ENCODE measurements at places on chromosomes 5 and 9.

DNA sequence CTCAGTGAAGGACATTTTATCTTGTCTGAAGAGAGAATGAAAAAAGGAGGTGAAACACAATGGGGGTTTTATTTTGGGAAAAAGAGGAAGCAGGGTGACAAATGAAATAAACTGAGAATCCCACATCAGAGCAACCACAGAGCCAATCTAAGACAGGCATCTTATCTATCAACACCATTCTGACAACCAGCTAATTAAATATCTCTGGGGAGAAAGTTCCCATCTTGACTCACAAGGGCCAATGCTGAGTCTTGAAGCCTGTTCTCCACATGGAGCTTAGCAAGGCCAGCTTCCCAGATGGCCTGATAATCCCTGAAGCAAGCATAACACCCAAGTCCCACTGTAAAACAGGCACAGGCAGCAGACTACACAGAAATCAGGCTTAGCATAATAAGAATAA, 30.4 kb downstream of the DPYSL3 start:
- no peak for DNase-seq

GRCh38 chr5:139636207-139636792, 11.8 kb upstream of the CXXC5 start:
- DNase-seq, result no peak

GRCh38 chr5:44809215-44809955, 638 bp downstream of the MRPS30 start:
- DNase-seq, result peak; percentile 43

GRCh38 chr9:112884101-112884500, 6.6 kb downstream of the SLC46A2 start:
- peak; percentile 87 for DNase-seq

DNA sequence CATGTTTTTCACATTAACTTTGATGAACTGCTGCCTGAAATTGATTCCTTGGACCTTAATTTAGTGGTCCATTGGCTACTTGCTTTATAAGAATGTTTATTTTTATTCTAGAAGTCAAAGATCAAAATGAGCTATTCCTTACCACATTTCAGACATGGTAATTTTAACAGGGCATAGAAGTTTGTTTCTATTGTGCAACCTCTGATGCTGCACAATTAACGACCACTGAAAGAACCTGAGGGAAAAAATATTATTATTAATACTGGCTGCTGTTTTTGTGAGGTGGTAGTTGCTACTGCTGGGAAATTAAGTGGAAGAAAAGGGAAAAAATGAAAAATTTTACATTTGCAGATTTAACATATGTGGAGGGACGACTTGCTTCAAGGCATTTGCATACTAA, 37.9 kb upstream of the RAB3C start:
- DNase-seq, result no peak

DNA sequence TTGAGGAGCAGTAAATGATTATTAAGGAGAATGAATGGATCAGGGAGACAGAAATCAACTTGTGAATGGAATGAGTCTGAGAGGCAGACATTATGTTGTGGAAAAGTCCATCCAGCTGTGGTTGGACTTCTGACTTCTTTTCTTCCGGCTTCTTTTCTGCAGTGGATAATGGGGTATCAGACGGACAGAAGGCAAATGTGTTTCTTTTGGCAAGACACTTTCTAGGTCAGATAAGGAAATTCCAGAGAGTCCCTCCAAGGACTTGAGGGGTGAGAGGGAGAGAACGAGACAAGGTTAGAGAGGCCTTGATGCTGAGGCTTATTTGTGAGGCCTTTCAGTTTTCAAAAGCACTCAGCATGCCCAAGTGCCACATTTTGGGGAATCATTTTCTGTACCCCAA, 17.1 kb upstream of the GRHPR start:
- no peak for DNase-seq

GRCh38 chr5:53276825-53277224, 167.3 kb upstream of the MOCS2 start:
- DNase-seq, result no peak

GRCh38 chr5:129724222-129724621, 23.7 kb upstream of the MINAR2 start:
- no peak for DNase-seq

DNA sequence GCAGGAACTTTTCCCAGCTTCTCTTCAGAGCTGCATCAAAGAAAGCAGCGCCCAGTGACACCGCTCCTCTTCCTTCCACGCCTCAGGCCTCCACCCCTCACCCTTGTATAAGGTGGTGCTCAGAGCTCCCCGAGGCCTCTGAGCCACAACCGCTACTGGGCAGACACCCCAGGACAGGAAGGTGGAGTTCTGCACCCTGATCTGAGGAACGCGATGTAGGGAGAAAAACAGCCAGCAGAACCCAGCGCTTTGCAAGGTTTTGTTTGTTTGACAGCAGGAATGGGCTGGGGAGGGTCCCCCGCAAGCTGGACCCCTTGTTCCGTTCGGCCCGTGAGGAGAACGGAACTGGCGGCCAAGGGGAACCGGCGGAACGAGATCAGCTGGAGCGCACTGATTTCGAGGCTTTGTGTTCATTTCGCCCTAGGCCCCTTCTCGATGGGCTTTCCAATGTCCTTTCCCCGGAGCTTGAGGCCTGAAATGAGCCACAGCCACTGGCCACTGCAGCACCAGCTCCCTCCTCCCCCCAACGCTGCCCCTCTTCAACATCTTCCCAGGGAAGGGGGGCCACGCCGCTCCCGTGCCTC, 4.1 kb downstream of the EDF1 start:
- no peak for DNase-seq

DNA sequence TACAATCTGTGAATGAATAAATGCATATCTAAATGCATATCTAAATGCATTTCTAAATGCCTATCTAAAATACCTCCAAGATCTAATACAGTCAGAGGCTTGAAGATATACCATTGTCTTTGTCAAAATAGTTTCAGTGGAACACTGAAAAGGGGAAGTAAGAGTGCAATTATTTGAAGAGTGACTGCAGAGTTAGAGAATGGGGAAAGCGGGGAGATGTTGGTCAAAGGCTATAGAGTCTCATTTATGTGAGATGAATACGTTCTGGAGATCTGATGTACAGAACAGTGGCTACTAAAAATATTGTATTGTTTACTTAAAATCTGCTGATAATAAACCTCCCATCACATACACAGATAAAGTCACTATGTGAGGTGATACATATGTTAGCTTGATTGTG, 1126.2 kb upstream of the CDH9 start:
- no peak for DNase-seq

DNA sequence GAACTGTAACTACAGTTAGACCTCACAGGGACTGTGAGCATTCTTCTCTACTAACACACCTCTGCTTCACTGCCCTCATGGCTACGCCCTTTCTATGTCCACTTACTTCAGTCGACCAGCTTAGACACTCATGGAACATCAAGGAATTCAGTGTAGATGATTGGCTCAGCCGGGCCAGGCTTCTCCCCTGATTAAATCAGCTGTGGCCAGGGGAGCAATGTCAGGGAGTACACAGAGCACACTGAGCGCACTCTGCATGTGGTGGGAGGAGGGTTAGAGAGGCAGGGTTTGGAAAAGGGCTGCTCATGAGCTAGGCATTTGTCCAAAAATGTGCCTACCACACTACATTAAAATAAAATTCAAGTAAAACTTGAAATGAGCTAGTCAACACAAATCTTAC, 400.5 kb downstream of the ARRDC3 start:
- DNase-seq, result no peak

- no peak for DNase-seq
Measured at GRCh38 chr9:133661846-133662540, 25.8 kb downstream of the DBH start.

DNA sequence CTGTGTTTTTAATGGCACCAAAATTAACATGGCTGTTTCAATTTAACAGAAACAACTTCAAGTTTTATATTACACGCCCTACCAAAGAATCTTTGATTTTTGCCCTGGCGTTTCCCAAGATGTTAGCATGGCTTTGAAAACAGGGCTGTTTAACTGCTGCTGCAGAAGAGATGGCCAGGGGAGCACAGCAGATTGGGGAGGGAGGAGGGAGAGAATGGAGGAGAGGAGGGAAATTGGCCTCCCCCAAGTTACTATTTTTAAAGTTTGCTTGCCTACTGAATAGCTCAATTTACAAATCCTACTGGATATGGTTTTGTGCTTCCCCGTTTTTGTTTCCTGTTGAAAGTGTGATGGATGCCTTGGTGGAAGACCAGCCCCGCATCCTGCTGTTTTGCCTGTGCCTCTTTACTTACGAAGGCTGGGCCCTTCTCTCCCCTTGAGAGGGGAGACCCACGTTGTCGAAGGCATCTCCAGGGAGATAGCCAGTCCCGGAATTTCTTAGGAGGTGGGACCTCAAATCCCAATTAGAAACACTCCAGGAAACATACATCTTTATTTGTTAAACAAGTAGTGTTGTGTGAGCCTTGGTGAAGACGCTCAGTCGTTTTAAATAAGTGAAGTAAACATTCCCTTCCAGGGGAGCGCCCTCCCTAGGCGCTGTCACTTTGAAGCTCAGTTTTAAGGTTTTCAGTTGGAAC, 98.6 kb downstream of the AOPEP start:
- DNase-seq, result no peak
